ENCODE measurements at places on chromosomes 3 and 15.

DNA sequence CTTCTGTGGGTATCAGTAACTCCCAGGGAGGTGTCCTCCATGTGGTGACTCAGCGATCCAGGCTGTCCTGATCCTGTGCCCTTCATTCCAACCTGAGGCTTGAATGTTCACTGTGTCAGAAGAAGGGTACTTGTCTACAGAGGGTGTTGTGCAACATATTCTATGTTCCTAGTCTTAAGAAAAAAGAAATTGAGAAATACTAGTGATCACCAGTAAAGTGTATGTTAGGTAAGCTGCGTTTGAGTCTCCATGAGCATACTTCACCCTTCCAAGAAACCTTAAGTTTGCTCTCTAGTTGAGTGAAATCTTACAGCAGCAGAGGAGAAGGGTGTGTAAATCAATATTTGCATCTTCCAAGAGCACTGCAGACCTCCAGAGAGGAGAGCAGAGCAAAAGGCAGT is 122.2 kb upstream of the SLC24A5 start:
- no peak for DNase-seq

- no peak for DNase-seq
Measured at GRCh38 chr3:22671848-22672247, 531.3 kb upstream of the UBE2E2 start.

GRCh38 chr15:63221346-63221745 is 31.9 kb downstream of the RAB8B start:
- DNase-seq, result no peak

- DNase-seq, result no peak
Measured at GRCh38 chr3:111787556-111788463, 71.3 kb upstream of the PHLDB2 start.

DNA sequence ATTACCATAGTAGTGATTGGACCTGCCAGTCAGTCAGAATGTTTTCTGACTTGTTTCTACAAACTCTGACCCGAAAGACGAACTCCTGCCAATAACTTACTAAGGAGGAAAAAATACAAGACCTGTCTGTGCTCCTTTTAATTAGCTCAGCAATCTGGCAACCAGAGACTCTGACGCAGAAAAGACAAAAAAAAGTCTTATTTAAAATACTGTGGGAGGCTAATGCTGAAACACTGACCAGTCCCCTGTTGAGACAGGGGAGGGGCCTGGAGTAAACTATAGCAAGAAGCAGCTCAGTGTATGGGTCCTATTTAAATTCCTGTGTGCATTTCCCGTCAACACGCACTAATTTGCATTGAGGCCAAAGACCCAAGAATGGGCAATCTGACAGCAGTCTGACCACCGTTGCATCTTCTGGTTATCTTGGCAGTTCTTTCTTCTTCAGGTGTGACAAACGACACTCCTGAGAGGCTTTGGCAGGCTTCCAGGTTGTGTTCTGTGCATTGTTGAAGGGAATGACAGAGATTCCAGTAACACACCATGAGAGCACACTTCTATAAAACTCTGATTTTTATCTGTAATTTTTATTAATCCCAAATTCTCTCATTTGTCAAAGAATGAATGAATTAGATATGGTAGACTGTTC is 1114.3 kb downstream of the IGSF11 start:
- no peak for DNase-seq

- no peak for DNase-seq
Measured at GRCh38 chr3:102084006-102084405, 234.7 kb downstream of the NFKBIZ start.

DNA sequence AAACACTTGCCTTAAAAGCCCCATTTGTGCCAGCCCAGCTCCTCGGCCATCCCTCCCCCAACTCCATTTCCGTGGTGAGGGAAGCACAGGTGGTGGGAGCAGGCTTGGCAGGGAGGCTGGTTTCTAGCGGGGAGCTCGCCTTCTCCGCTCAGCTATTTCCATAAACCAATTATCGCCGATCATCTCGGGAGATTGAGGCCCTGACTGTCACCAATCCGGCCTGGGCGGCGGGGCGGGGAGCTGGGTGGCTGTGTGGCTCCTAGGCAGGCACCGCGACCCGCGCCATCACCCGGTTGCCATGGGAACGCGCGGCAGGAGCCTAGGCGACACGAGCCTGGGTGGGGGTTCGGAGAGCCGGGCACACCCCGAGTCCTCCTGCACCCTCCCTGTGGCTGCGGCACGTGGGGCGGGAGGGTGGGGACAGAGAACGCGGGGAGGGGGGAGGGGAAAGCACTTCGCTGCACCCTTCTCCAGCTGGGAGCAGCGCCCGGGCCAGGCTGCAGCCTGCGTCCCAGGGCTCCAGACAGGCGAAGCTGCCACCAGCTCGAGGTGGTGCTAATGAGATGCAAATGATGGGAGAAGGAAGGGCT is 9.3 kb downstream of the CCDC33 start:
- DNase-seq, result no peak

GRCh38 chr15:71054286-71054952 is 60.9 kb upstream of the THSD4 start:
- no peak for DNase-seq

- no peak for DNase-seq
Measured at GRCh38 chr3:107870096-107870495, 220.7 kb downstream of the CD47 start.

- no peak for DNase-seq
Measured at GRCh38 chr3:156606729-156607128, 51.8 kb upstream of the SSR3 start.

- DNase-seq, result no peak
Measured at GRCh38 chr3:15797642-15798303, at the start of gene ANKRD28. TSS of gene ANKRD28 (minus strand) at chr3:15797979. CDS start at chr3:15796521, 1,458 bp downstream.

GRCh38 chr15:69658411-69658945 is 205.9 kb downstream of the RPLP1 start:
- no peak for DNase-seq

- DNase-seq, result no peak
Measured at GRCh38 chr3:143090976-143091837, 28.4 kb upstream of the CHST2 start.

- no peak for DNase-seq
Measured at GRCh38 chr3:126537116-126537729, 13.3 kb downstream of the CHST13 start.

- no peak for DNase-seq
Measured at GRCh38 chr3:130702985-130703384, 43.6 kb downstream of the PIK3R4 start.

DNA sequence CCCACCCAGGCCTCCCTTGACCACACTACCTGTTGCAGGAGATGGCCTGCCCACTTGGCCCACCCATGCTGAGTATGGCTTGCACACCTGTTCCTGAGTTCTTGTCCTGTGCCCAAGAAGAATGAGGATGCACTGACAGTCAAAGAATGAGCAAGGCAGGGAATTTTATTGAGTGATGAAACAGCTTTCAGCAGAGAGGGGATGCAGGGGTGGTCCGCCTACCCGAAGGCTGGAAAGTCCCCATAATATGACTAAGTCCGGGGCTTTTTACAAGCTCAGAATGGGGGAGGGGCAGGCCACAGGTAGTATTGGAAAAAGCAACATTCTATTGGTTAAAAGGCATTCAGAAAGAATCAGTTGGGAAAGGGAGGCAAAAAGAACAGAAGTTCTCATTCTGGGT is 29.9 kb upstream of the RNU6-1 start:
- DNase-seq, result no peak

- DNase-seq, result no peak
Measured at GRCh38 chr3:131655070-131655690, 152.4 kb upstream of the MRPL3 start.

GRCh38 chr3:12771236-12771635 is 12.2 kb upstream of the TMEM40 start:
- no peak for DNase-seq

DNA sequence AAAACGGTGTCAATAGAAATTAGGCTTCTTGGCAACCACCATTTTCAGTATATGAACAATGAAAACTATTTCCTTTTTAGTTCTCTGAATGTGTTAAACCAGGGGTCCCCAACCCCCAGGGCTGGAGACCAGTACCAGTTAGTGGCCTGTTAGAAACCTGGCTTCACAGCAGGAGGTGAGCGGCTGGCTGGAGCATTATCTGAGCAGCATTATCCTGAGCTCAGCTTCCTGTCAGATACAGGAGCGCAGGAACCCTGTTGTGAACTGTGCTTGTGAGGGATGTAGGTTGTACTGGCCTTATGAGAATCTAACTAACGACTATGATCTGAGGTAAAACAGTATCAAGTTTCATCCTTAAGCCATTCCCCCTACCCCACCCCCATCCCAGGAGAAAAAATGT is 328.7 kb downstream of the ZBBX start:
- DNase-seq, result no peak

GRCh38 chr15:89472785-89473256 is 23.6 kb downstream of the RHCG start:
- no peak for DNase-seq

DNA sequence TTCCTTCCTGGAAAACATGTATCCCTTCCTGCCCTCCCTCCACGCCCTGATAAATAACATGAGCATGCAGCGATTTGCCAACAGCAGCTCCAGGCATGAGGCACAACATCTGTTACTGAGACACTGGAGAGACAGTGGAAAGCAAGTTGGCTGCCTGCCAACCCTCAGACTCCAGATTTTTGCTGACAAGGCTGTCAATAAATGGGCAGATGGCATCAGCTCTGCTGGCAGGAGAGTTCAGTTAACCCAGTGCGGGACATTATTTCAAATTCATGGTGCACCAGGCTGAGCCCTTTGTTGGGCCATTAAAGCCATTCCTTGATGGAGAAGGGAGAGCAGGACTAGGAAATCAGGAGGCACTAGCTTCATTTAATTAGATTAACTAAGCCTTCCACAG is 293.3 kb downstream of the MEX3B start:
- no peak for DNase-seq
